Activated CD8-positive, alpha-beta memory T cell treated with anti-CD3 and anti-CD28 coated beads for 4 hours (primary cell): ENCODE measurements at places on chromosomes 2 and 18.

- no peak for DNase-seq
Observed at GRCh38 chr2:10378189-10378588, 69.9 kb downstream of the ODC1 start.

DNA sequence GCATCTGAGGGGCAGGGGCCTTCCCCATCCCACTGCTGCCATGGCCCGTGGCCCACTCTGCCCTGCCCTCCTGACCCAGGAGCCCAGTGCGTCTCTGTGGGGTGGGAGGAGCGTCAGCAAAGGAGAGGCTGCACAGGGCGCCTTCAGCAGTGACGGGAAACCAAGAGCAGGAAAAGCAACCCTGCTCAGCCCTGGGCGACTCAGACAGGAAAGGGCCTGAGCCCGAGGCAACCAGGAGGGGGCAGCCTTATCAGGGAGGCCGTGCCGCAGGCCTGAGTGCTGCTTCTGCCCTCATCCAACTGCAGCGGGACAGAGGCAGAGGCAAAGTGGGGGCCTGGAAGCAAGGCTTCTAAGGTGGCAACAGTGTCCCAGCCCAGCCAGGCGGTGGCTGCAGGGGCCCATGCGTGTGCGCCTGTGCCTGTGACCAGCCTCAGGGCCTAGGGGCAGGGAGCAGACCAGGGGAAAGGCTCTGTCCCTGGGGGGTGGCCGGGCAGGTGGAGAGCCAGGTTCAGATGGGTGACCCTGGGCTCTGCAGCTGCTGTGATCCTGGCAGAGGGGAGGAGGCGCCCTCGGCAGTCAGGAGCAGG, 23.3 kb upstream of the ALPI start:
- no peak for DNase-seq

- no peak for DNase-seq
Observed at GRCh38 chr2:88810488-88810887, 119.0 kb downstream of the RPIA start.

DNA sequence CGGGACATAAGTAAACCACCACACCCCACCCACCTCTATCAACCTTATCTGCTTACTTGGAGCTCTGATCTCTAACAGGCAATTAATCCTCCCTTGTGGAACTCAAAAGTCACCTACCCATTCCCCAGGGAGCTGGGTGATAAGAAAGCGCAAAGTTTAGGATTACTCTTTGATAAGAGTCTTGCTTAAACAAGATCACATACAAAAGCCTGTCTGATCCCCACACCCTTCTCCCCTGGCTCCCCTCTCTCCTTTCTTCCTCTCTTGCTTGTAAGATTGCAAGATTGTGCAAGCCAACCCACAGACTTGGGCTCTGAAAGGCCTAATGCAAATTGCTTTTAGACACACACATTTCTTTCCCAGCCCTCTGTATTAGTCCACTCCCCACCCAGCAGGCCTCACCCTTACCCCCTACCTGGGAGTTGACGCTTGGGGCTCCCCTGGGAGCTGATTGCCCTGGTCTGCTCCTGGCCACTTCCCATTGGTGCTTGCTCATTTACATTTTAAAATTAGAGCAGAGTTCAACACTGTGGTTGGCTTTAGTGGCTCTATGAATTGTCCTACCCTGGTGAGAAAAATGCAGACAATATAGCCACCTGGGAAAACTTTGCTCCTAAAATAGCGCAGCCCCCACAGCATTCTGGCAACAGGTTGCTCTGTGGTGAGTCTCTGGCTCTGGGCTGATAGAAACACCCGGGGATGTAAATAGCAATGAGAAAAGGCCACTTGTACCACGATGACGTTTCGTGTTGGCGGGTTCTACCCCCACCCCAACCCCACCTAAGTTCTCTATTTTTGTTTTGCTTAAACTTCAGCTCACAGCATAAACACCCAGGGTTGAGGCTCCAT, 92.8 kb upstream of the MSH2 start:
- DNase-seq = no peak

DNA sequence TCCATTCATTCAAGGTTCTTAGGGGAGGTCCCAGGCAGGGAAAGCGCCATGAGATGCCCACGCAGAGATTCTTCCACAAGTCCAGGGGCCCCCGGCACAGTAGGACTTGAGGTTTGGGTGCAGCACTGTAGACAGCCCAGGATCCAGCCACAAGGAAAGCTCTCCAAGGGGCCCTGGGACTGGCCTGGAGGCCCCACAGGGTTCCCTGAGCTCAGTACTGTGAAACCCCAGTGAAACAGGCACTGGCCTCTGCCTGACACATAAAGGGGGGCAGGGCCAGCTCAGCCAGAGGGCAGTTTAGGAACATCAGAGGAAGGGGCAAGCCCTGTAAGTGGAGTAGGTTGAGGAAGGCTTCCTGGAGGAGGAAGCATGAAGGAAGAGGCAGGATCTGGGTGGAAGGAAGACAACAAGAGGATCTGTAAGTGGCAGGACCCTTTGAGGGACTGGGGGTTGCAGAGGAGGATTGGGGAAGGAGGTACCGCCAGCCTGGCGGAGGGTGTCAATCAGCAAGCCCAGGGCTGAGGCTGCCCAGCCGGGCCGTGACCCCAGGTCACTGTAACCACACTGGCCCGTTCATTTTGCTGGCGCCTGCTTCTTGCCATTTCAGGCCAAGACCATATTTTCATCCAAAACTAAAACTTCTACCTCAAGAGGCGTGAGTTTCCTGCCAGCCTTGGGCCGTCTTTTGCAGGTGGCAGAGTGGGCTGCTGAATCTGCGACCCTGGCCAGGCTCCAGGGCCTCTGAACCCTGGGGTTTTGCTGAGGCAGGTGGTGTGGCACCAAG, 175.2 kb downstream of the SMAD7 start:
- no peak for DNase-seq
